Stimulated activated CD4-positive, alpha-beta T cell treated with anti-CD3 and anti-CD28 coated beads, TNF-alpha, amount 100 ng/mL, for 1 hour (primary cell): ENCODE measurements at places on chromosomes 2 and 18.

DNA sequence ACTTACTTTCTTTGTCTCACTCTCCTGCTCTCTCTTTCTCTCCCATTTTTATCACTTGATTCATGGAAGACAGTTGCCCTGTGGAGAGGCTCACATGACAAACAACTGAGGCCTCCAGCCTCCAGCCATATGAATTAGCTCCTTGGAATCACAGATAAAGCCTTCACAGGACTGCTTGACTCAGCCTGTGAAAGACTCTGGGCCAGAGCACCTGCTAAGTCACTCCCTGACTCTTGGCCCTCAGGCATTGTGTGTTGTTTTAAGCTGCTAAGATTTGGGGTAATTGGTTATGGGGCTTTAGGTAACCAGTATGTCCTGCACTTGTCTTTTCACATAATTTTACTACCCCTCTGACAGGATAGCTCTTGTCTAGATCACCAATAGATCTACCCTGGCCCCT, 334.9 kb downstream of the SOX11 start:
- no peak for DNase-seq

GRCh38 chr2:171763602-171764001, 76.3 kb downstream of the DYNC1I2 start:
- DNase-seq: no peak

GRCh38 chr2:94995553-94996304, 29.8 kb upstream of the MAL start:
- no peak for DNase-seq

- no peak for DNase-seq
Measured at GRCh38 chr2:222025881-222026271, 272.9 kb downstream of the PAX3 start.

GRCh38 chr18:9949315-9949714, 35.5 kb downstream of the VAPA start:
- DNase-seq: no peak

GRCh38 chr18:70418546-70419311, 129.9 kb downstream of the SOCS6 start:
- DNase-seq: no peak

- DNase-seq: no peak
Measured at GRCh38 chr2:240819858-240820606, at the start of gene KIF1A. Gene KIF1A, minus strand, starts transcription at chr2:240820219. Its CDS starts 22,467 bp downstream, at chr2:240797752.

- no peak for DNase-seq
Measured at GRCh38 chr2:2892892-2893291, 484.7 kb downstream of the EIPR1 start.

GRCh38 chr2:77521931-77522470, at the start of gene LRRTM4:
Gene LRRTM4, minus strand, starts transcription at chr2:77522376.
- no peak for DNase-seq

- no peak for DNase-seq
Measured at GRCh38 chr2:232901736-232902578, 31.9 kb downstream of the SNORC start.

DNA sequence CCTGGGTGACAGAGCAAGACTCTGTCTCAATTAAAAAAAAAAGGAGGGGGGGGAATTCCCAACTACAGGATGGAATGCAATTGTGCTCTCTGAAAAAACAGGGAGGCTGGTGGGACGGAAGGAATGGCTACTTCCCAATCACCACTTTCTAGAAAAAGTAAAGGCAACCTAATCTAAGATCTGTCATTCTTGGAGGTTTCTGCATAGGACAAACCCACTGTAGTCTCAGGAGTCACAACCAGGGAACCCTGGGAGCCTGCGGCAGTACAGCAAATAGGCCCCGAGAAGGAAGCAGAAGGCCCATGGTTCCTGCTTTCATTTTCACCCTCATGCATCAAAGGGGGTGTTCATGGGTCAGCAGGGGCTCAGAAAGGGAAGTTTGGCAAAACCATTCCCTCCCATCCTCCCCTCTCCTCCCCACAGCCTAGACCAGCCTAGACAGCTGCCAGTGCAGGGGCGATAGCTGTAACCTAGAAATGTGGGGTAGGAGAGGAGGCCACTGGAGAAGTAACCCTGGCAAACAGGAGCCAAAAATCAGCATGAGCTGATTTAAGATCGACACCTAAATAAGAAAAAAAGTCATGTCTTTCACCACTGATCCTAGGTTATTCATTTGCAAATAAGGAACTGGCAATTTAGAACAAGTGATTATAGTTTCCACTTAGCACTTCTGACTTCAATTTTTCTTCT, 48.0 kb downstream of the TRABD2A start:
- DNase-seq: no peak

DNA sequence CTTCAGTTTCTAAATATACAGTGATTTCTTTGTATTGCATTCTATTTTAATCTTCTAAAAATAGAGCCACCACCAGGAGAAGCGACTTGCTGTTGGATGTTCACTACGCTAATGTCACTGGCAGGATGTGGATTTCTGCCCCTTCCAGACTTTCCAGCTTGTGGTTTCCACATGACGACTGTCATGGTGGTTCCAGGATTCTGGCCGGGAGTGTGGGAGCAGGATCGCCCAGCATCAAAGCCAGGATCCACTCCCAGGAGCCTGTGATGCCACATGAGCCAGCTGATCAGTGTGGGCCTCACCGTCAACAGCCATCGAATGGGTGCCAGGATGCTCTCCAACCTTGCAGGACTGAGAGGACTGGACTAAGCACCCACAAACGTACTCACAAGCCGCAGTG, 148.8 kb downstream of the HDAC4 start:
- DNase-seq: no peak

DNA sequence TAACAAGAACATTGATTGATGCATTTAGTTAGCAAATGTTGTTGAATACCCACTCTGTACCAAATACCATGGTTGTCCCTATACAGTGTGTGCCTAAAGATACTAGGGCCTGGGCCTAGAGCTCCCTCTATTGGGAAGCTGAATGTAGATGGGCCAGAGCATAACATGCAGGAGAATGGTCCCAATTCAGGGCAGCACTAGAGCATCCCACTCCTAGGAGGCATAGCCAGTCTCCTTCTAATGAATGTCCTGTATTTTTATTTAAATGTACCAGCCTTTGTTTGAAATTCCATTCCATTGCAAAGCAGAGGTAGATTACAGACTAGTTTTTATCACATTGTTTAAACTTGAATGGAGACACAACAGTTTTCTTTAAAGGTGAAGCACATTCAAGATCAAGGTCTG, 90.6 kb downstream of the FEZ2 start:
- DNase-seq: no peak

DNA sequence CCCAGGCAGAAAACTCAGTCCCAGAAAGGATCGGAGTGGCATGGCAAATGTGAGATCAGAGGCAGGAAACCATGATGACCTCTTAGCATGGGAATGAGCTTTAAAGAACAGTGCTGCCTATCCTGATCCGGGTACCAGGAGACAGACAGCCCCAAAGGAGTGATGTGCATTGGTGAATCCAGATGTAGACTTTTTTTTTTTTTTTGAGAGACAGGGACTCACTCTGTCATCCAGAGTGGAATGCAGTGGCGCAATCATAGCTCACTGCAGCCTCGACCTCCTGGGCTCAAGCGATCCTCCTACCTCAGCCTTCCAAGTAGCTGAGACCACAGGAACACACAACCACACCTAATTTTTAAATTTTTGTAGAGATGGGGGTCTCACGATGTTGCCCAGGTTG, 122.7 kb downstream of the VAPA start:
- no peak for DNase-seq

GRCh38 chr18:58531236-58531635, 97.7 kb downstream of the ALPK2 start:
- DNase-seq: no peak

GRCh38 chr2:198084156-198084555, 279.8 kb downstream of the PLCL1 start:
- DNase-seq: no peak

GRCh38 chr2:22944143-22944542, 440.8 kb upstream of the KLHL29 start:
- no peak for DNase-seq

- no peak for DNase-seq
Measured at GRCh38 chr2:172403881-172404468, 23.4 kb upstream of the ITGA6 start.

DNA sequence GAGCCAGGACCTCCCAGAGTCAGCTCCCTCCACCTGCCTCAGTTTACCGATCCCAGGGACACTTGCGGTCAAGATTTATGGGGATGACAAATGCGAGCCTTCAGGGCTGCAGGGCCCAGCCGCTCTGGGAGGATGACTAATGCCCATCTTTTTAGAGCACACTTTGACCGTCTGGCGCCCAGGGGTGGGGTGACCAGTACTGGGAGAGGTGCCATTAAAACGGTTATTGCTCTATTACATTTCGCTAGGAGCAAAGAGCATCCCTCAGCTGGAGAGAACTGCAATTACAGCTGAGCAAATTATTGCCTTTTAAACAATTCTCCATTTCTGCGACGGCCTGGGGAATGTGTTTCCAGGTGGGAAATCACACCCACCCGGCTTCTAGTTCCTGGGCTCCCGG, 42.6 kb upstream of the HPCAL1 start:
- DNase-seq: no peak

GRCh38 chr2:226995625-226996041, 159.8 kb downstream of the RHBDD1 start:
- DNase-seq: peak; percentile 5

DNA sequence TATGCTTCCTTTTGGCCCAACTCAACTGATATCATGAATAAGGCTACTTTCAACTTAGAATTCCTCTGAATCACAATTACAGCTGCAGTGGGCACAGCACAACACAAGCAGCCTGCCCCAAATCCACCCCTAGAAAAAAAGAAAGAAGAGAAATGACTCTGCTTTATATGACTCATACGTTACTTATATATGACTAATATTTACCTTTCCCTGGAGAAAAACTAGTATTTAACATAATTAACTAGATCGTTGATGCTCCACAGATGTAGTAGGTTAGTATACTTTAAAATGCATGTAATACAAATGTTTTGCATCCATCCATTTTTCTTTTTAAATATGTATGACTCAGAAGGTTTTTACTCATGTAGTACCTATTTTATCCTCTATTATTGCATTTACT, 133.3 kb upstream of the UNC80 start:
- no peak for DNase-seq

DNA sequence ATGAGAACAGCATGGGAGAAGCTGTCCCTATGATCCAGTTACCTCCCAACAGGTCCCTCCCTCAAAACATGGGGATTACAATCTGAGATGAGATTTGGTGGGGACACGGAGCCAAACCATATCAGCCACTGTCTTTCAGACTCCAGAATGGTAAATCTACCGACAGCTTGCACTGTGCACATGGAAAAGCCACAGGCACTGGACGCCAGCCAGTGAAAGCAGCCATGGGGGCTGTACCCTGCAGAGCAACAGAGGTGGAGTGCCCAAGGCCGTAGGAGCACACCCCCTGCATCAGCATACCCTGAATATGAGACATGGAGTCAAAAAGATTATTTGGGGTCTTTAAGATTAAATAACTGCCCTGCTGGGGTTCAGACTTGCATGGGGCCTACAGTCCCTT, 218.4 kb downstream of the PDE1A start:
- DNase-seq: no peak

- DNase-seq: no peak
Measured at GRCh38 chr2:237566401-237567235, at the start of gene PRLH. Gene PRLH, plus strand, starts transcription at chr2:237566574. Its CDS starts 0 bp downstream, at chr2:237566574.

- DNase-seq: no peak
Measured at GRCh38 chr2:137348301-137348700, 583.0 kb downstream of the THSD7B start.

DNA sequence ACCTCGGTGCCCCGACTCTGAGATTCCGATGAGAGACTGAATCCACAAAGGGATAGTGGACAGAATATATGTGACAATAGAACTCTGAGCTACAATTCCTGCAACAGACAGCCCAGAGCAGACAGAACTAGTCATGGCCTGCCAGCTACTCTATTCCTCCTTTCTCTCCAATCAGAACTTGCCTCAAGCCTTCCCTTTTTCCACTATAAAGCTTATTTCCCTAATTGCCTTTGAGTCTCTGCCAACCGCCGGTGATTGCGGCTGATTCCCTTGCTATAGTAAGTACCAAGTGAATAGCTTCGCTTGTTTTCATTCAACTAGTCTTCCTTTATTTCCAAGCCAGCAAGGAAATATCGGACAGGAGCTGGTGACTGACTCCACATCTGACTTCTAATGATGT, 96.8 kb downstream of the DSC3 start:
- no peak for DNase-seq

DNA sequence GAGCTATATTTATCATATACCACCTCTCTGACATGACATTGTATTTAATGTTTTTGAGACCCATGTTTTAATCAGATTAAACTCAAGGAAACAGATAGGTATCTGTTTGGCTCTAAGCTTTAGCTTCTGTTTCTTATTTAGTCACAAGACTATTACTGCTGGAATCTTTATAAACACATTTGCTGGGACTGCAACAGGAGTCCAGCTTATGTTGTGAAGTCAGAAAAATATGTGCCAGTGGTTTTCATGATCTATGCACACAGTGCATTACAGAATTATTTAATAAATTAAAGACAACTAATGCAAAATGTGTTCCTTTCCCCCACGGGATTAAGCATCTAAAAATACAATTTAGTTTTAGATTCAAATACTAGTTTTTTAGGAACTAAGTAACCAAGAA, 338.9 kb downstream of the ZEB2 start:
- no peak for DNase-seq

GRCh38 chr2:18009891-18010290, 131.4 kb downstream of the KCNS3 start:
- no peak for DNase-seq

DNA sequence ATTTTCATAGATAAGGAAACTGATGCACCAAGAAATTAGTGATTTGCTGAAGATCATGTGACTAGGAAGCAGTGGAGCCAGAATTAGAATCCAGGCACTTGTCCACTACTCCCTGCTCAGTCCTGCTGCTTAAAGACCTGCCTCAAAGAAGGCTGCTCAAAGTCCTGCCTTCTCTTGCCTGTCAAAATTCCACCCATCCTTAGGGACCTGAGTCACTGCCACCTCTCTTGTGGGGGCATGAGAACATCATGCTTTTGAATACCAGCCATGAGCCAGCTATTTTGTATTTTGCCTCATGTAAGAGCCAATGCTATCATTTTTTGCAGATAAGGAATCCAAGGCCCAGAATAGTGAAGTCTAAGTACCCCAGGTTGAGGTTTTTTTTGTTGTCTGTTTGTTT, 47.1 kb downstream of the DDX1 start:
- no peak for DNase-seq

- no peak for DNase-seq
Measured at GRCh38 chr2:177204417-177204816, 8.2 kb upstream of the HNRNPA3 start.

GRCh38 chr2:3154146-3154545, 223.5 kb downstream of the EIPR1 start:
- DNase-seq: no peak
